Stimulated activated CD4-positive, alpha-beta T cell treated with anti-CD3 and anti-CD28 coated beads, Interleukin-1b, Interleukin-23, amount 100 ng/mL, for 1 hour (primary cell): ENCODE measurements at places on chromosomes 12 and 14.
A peak's percentile ranks its signal among the peaks of the same experiment; 100 is the strongest.

- peak; percentile 1 for DNase-seq
These were observed 565 bp upstream of the KLHL42 start for GRCh38 chr12:27779416-27779919.

DNA sequence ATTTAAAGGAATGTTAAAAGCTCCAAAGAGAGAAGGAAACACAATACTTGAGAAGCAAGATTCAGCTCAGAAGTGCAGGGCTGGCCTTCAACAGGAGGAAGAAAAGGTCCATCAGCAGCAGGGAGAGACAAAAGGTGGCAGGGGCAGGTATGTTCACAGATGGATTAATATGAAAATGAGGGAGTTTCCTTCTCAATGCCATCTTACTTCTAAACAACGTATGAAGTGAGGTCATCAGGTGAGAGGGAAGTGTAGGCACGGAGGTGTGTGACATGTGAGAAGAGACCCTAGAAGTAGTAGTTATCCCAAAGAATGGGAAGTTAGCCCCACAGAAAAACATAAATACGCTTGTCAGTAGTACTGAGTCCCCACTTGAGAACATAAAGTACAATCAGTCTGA is 122.5 kb downstream of the CCER1 start:
- no peak for DNase-seq

GRCh38 chr12:119775246-119775895 is 101.7 kb downstream of the CIT start:
- DNase-seq = no peak

GRCh38 chr14:71720978-71721624 is 211.1 kb upstream of the RGS6 start:
- no peak for DNase-seq

DNA sequence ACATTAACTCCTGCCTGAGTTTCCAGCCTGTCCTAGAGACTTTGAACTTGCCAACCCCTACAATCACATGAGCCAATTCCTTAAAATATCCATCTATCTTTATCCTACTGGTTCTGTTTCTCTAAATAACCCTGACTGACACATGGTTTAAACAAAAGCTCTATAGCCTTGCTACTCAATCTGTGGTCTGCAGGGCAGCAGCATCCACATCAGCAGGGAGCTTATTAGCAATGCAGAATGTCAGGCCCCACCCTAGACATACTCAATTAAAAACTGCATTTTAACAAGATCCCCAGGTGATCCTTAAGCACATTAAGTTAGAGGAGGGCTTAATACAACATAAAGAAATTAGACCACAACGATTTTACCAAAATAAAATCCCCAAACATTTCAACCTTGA is 108.3 kb upstream of the CPSF6 start:
- DNase-seq = no peak

GRCh38 chr12:68359674-68360073 is 27.5 kb upstream of the MDM1 start:
- no peak for DNase-seq

DNA sequence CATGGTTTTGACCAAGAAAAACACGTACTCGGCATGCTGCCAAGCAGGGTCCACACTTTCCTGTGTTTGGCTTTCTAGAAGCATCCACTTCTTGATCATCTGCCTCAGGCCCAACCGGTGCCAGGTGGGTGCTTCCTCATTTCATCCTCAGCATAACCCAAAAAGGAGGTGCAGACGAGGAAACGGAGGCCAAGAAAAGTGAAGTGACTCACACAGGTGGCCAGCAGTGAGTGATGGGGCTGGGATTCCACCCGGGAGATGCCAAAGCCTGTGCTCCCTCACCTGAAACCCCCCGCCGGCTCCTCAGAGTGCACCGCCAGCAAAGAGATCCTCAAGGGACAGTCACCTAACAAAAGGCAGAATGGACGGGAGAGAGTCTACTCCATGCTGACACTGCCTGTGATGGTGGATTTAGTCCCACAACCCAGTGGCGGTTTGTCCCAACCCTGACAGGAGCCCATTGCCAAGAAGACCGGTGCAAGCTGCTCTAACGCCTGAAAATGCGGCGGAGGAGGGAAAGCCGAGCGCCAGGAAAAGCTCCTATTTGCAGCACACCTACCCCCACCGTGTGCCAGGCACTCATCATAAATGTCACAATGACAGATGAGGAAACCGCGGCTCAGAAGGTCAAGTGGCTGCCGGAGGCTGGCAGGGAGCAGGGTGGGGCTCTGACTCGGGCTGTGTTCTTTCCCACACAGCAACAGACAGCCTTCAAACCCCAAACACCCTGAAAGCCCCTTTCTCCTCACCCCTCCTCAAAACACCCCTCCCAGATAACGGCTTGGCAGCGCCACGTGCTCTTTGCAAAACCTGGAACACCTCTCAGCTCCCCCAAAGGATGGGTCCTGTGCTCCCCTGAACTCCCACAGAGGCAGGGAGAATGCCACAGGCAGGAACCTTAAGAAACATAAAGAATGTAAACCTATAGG is 18.8 kb downstream of the BCL11B start:
- no peak for DNase-seq

DNA sequence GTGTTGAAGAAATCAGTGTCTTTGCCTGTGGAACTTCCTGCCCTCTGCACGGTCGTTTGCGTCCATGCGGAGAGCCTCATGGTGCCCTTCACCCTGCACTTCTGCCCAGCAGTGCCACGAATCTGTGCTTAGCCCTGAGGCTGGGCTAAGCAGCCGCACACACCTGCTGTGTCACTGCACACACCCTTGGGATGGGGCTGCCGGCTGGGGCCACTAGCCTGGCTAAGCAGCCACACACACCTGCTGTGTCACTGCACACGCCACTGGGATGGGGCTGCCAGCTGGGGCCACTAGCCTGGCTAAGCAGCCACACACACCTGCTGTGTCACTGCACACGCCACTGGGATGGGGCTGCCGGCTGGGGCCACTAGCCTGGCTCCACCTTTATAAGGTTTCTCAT is 188.5 kb downstream of the KIF26A start:
- no peak for DNase-seq

- DNase-seq = no peak
These were observed 66.6 kb downstream of the FBXL14 start for GRCh38 chr12:1527789-1528188.

GRCh38 chr14:65720171-65720570 is 307.6 kb downstream of the FUT8 start:
- no peak for DNase-seq

GRCh38 chr14:106378191-106378590 is 851.8 kb downstream of the TMEM121 start:
- no peak for DNase-seq

GRCh38 chr14:37270629-37271028 is 72.9 kb downstream of the MIPOL1 start:
- no peak for DNase-seq

DNA sequence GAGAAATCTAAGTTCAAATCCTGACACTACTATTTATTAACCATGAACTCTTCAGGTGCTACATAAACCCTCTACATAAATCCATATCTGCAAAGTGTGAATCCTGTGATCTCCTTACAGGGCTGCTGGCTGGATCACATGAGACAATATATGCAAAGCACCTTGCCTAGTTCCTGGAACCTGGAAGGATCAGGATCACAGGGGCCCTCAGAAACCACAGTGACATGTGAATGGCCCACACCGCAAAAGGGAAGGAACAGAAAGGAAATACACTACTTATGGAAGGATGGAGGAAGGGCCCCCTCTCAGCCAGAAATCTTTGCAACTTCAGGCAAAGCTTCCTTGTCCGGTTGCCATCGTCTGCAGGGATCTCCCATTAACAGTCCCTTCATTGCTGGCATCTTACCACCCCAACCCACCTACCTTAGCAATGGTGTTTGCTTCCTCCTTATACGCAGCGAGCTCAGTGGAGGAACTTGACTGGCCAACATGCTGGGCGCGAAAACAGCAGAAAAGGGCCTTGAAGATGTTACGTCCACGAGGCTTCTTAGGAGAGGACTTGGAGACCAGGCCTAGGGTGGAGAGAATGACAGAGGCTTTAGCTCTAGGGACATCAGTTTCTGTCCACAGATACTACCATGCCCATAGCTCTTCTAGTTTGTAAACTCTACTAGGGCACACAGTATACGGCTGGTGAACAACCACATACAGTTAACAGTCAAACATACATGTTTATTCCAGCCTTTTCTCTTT is 10.7 kb upstream of the AVIL start:
- no peak for DNase-seq

GRCh38 chr12:112749081-112749480 is 42.5 kb upstream of the RPH3A start:
- DNase-seq = no peak

- no peak for DNase-seq
These were observed 30.4 kb upstream of the TRAF3 start for GRCh38 chr14:102746634-102747438.

- no peak for DNase-seq
These were observed 34.7 kb upstream of the YY1 start for GRCh38 chr14:100203962-100204834.

- DNase-seq = no peak
These were observed 14.3 kb upstream of the PTGER2 start for GRCh38 chr14:52299692-52300278.

- no peak for DNase-seq
These were observed 26.1 kb downstream of the KRT8 start for GRCh38 chr12:52878507-52879393.

DNA sequence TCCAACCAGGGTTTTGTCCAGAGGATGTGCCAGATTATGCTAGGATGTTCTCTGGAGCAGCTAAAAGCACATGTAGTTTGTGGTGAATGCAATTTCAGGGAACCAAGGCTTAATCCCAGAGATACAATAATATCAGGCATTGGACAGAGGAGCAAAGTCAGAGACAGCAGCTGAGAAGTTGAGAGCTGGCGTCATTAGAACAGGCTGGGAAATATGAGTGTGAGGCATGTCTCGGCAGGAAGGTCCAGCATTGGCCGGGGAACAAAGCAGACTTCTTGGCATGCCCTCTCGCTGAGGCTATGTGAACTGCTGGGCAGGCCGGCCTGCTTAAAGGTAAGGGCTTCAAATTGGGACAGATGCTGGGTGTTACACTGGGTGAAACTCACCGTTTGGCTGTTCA is 125.4 kb downstream of the CAND1 start:
- no peak for DNase-seq

- no peak for DNase-seq
These were observed 58.0 kb upstream of the AVPR1A start for GRCh38 chr12:63208956-63209355.

DNA sequence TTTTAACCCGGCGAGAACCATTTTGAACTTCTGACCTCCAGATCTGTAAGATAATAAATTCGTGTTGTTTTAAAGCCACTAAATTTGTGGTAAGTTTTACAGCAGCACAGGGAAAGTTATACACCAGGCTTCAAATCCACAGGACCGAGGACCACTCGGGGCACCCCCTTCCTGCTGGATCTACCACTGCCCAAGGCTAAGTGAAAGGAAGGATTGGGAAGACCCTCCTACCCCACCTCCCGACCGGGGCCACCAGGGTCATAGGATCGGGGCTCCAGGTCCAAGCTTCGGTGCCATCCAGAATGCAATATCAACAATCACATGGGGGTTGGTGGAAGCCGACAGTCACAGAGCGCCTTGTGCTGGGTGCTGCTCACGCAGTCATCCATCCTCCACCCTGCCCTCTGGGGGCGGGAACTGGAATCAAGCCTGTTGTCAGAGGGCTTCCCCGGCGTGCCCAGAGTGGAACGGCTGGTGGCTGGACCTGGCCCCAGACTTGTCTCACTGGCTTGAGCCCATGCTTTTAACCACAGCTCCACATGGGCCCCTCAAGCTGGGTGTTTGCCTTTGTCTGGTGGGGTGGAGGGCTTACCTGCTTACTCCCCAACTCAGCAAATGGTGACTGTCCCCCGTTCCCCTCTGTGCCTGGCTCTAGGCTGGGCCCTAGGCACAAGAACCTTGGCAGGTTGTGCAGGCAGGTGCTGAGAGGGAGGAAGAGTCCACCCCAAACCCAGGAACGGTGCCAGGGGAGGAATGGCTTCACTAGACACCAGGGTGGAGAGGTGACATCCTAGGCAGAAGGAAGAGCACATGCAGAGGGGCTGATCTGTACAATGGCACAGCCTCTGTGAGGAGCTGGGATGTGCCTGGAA is 180.3 kb upstream of the RTL1 start:
- no peak for DNase-seq

- DNase-seq = no peak
These were observed 1.3 kb upstream of the ADGRD1 start for GRCh38 chr12:130952171-130952954.

GRCh38 chr14:96748362-96748761 is 48.8 kb upstream of the VRK1 start:
- DNase-seq = no peak

DNA sequence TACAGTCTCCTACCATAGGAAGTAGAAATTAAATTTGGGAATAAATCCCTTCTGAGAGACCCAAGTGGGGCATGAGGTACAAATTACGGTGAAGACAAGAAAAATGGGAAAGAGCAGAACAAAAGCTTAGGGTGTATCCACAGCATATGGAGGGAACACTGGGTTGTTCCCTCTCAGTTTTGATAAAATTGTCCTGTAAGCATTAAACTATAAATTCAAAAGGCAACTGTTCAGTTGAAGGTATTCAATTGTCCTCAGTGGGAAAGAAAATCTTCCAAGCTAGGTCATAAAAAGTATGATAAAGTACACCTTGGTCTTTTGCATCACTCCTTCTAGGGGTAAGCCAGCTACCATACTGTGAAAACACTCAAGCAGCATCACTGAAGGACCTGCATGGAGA is 118.3 kb upstream of the LRFN5 start:
- DNase-seq = no peak

DNA sequence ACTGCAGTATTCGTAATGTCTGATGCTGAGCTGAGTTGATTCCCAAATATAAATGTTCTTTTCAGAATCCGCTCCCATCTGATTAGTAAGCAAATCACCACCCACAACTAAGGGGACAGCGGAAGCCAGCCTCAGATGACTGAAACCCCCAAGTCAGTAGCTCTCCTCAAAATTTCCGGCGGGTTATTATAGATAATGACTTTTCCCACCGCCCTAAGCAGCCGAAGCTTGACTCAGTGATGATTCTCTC is 469 bp upstream of the LRFN5 start:
- no peak for DNase-seq

DNA sequence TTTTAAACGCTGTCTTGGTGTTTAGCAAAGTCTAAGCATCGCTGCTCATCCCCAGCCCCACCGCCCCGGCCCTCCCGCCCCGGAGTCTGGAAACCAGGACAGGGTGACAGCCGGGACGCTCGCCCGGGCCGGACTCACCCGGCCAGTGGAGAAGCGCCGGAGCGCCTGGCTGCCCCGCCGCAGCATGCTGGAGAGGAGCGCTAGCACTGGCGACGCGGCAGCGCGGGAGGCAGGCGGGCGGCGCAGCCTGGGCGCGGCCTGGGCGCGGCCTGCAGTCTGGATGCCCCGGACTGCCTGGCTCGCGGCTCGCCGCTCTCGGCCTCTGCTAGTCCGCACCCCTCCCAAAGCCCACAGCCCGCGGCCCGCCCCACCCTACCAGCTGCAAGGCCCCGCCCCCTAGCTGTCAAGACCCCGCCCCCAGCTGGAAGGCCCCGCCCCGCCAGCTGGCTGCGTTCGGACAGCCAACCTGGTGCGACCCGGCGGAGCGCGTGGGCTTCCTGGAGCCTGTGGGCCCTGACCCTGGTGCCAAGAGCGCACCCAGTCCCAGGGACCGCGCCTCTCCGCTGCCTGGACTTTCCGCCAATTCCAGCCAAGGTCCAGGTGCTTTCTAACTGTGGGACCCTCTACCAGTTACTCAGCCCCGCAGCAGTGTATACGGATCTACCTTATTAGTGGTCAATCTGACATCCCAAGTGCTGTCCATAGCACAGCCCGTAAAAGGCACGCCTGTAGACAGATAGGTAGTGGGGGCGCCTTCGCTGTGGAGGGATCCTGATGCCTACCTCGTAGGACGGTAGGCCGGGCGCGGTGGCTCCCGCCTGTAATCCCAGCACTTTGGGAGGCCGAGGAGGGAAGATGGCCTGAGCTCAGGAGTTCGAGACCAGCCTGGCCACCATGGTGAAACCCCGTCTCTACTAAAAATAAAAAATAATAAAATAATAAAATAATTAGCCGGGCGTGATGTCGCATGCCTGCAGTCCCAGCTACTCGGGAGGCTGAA is at the start of gene ALDH1L2:
Gene ALDH1L2, minus strand, starts transcription at position 208 of the 1,000 bp plus-strand sequence. Its CDS starts 22 bp downstream, at position 186.
- DNase-seq = peak; percentile 32
